ENCODE measurements at places on chromosomes 4 and X.

- peak; percentile 59 for DNase-seq
These were observed 7.8 kb downstream of the RBM47 start for GRCh38 chr4:40621592-40622512.

DNA sequence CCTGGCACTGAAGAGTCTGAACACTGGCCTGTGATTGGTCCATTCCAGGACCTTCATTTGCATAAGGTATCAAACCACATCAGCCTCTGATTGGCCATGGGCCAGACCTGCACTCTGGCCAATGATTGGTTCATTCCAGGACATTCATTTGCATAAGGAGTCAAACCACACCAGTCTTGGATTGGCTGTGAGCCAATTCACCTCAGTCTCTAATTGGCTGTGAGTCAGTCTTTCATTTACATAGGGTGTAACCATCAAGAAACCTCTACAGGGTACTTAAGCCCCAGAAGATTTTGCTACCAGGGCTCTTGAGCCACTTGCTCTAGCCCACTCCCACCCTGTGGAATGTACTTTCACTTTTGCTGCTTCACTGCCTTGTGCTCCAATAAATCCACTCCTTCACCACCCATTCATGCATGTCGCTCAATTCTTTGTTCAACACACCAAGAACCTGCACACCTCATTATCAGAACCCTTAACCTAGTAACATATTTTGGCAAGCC, 14.2 kb upstream of the HERC5 start:
- DNase-seq = peak; percentile 44

- DNase-seq = no peak
These were observed 41.2 kb upstream of the PDHA2 start for GRCh38 chr4:95798727-95799126.

- no peak for DNase-seq
These were observed 9.2 kb downstream of the MAMLD1 start for GRCh38 chrX:150372280-150372679.

- DNase-seq = no peak
These were observed 215.1 kb upstream of the HDX start for GRCh38 chrX:84717343-84717742.

DNA sequence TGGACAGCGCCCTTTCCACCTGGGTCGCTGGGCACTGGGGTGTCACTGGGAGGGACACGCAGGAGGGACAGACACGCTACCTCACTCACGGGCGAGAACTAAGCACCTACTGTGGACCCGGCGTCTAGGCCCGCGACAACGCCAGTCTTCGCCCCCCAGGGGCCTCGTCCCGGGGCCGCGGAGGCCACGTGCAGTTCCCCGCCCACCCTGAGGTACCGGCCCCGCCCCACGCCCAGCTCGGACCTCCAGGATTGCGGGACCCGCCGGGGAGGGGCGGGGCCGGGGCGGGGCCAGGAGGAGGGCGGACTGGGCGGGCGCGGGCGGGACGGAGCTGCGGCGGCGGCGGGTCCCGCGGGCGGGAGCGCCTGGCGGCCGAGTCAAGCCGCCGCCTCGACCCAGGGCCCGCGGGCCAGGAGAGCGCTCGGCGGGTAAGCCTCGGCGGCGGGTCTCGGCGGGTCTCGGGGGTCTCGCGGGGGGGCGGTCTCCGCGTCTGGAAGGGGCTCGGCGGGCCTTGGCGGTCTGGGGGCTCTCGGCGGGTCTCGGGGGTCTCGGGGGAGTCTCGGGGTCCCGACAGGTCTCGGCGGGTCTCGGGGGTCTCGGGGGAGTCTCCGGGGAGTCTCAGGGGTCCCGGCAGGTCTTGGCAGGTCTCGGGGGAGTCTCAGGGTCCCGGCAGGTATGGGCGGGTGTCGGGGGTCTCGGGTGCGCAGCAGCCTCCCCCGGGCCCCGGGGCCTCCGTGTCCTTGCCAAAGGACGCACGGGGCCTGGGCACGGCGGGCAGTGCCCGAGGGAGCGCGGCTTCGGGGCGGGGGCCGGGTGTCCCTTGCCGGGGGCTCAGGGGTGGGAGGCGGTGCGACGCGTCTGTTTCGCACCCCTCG, at the start of gene SH3BP2:
Gene SH3BP2 (plus strand): TSS at position 375 of the 875 bp plus-strand sequence. CDS start 27,533 bp downstream, outside the sequence.
- DNase-seq = peak; percentile 85

DNA sequence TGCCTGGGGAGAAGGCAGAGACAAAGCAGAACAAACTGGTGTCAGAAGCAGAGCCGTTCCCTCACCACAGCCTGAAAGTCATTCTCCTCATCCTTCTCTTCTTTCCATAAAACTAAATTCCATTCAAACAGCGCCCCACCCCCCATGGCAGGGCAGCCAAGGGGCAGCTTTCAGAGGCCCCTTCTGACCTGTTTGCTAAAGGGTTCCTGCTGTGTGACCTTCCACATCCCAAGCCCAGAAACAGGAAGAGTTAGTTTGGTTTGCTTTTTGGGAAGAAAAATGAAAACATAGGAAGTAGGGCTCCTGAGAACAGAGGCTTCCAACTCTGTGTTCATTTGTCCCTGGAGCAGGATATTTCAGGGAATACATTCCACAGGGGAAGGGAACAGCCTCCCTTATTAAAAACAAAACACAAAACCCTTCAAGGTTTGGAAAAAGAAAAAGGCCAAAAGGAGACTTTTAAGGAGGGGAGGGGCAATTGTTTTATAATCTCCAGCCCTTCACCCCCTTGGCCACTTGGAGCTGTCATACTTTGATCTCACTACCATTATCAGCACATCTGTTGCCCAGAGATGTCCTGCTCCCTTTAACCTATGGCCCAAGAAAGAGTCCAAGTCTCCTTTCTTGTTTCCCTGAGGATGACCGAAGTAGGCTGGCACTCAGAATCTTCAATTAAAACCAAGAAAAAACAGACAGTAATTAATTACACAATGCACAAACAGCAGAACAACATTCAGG, 25.3 kb downstream of the STARD8 start:
- DNase-seq = no peak

GRCh38 chr4:1246901-1247863, 1.7 kb downstream of the CTBP1 start:
- DNase-seq = peak; percentile 16

GRCh38 chr4:155597933-155598451, 68.7 kb upstream of the GUCY1A1 start:
- DNase-seq = no peak

DNA sequence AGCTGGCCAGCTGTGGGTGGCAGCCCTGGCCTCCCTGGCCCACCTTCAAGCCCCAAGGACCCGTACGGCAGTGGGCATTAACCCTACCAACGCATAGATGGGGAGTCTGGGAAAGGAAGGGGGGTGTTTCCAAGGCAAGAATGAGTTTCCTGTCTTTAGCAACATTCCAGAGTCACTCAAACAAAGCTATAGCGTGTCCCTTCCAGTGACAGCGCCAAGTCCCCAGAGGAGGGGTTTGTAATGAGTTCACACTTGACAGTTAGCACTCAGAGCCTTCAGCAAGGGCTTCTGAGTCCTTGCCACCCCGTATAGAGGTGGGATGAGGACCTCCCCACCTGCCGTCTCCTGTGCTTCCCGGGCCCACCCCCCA, 1.8 kb downstream of the BGN start:
- no peak for DNase-seq

DNA sequence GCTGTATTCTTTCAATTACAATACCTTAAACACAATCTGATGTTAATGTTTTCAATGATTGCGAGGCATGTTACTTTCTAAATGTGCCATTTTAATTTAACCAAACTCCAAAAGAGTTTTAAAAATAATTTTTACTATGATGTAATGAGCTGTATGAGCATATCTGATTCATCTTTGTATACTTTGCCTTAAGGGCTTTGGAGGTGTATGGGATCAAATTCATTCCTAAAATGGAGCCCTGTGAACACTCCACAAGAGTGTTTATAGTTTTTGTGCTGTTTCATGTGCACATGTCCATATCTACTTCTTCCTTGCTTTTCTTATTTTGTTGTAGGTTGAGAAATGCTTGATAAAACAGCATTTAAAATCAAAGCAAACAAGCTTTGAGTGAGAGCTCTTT, 82.4 kb downstream of the ATP10D start:
- DNase-seq = no peak

- DNase-seq = no peak
These were observed 102.1 kb downstream of the UCHL1 start for GRCh38 chr4:41358647-41359421.

DNA sequence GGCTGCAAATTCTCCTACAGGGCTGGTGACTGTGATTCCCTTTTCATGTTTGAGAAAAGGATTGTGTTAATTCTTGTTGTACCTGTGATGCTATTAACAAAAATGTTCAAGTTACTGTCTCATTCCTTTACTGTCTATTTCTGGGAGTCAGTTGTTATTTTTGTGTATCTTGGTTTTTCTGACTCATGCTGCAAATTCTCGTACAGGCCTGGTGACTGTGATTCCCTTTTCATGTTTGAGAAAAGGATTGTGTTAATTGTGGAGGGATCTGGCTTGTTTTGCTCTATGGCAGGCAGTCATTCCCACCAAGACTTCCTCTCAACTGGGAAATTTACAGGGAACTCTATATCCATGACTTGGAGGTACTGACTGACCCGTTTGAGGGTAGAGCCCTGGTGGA, 693.4 kb upstream of the INTU start:
- no peak for DNase-seq

DNA sequence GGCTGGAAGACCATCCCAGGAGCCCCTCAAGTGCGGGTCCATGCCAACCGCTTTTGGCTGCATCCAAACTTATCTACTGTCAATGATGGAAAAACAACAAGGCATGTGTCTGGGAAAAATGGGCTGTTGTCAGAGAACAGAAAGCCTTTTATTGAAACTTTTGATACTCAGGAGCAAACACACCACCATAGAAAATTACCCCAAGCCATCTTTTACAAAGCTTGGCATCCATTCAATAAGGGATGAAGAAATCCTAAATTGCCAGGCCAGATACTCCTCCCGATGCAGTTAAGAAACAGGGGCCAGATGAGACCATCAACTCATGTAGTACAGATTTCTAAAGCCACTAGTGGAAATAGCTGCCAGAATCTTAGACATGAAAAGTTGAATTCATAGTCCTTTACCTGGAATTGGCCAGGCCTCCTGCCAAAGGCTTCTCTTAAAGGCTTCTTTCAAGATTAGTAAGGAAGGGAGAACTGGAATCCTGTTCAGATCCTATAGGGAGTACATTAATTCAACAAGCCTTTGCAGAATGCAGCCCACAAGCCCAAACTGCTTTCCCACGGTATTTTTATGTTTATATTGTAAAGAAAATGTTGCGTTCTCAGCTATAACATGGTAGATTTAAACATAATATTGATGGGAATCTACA, 145.4 kb upstream of the MAP3K15 start:
- DNase-seq = no peak

- no peak for DNase-seq
These were observed 259.0 kb downstream of the FAT4 start for GRCh38 chr4:125573786-125574185.

GRCh38 chrX:37958525-37959211, 47.7 kb upstream of the SYTL5 start:
- DNase-seq = no peak

DNA sequence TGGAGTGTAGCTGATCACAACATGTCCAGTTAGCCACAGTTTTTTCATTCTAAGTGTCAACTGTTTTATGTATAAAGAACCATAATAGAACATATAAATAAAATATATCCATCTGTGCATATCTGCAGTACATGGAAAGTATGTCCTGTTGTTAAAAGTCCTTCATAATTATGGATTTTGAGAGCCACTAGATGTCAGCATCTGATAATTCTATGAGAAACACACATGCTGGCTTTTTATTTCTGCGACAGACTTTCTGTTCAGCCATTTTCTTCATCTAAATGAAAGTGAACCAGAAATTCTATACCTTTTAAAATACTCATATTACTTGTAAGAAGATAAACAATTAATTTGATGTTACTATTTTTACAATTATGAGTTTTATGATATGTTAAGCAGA, 251.5 kb downstream of the GPM6A start:
- DNase-seq = no peak

GRCh38 chr4:137812258-137812657, 280.0 kb upstream of the PCDH18 start:
- DNase-seq = no peak

DNA sequence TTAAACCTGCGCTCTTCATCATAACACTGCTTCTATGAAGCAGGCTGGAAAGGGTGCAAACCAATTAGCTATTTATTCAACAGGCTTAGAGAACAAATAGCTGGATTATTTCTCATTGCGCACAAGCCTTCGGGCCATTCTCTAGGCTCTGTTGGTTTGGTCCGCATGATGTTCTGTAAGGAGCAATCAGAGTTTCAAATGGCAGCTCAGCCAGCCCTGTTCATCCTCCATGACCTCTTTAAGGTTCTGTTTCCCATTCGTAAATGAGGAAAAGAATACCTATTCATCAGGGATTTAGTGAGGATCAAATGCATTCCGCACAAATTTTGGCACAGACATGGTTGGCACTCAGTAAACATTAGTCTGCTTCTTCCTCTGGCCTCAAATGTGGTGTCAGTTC, 15.5 kb upstream of the GPM6A start:
- no peak for DNase-seq

- no peak for DNase-seq
These were observed 566.7 kb upstream of the PCDH7 start for GRCh38 chr4:30153427-30153826.

GRCh38 chrX:115467961-115468360, 93.0 kb upstream of the PLS3 start:
- no peak for DNase-seq

DNA sequence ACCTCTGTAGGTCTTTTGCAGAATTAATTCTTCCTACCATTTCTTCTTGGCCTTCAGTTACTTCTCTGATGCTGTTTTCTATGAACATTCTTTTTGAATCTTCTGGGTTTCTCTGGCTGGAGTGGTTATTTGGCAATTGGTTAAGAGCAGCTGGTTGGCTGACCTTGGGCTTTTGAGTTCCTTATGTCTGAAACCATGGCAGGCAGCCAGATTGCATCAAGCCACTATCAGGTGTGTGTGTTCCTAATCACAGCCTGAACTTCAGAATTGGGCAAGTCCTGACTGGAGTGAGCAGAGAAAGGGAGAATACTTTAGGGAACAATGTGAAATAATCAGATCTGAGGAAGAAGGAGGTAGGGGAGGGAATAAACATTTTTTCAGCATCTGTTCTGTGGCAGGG, 90.2 kb downstream of the ARHGAP10 start:
- DNase-seq = peak; percentile 95

Measured in testis (tissue), 5 donors.